ENCODE measurements at places on chromosomes 7 and 10.

DNA sequence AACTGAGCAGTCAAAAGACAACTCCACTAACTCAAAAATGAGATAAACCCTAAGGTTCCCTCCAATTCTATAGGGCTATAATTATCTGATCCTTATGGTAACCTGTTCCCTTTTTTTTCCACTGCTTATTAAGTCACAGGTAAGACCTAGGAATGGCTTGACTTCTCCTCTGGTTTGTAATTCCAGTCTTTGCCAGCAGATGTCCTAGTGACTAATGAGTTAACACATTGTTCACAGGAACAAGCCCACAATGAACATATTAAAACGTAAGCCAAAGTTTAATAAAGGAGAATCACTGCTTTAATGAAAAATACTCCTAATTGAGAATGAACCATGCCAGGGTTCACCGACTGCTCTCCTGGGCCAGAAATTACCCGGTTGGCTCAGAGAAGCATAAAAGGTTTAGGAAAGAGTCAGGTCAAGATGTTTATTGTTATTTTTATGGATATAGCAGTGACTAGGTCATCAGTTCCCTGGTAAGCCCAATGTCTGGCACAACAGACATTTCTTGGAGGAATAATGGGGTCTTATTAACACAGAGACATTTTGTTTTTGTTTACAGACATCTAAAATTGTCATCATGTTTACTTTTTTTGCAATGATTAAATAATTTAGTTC is 120.1 kb downstream of the ELAPOR2 start:
- DNase-seq: no peak

- DNase-seq: no peak
Measured at GRCh38 chr10:128001849-128002248, 94.9 kb downstream of the PTPRE start.

- no peak for DNase-seq
Measured at GRCh38 chr7:117090791-117091190, 137.5 kb downstream of the ST7 start.

DNA sequence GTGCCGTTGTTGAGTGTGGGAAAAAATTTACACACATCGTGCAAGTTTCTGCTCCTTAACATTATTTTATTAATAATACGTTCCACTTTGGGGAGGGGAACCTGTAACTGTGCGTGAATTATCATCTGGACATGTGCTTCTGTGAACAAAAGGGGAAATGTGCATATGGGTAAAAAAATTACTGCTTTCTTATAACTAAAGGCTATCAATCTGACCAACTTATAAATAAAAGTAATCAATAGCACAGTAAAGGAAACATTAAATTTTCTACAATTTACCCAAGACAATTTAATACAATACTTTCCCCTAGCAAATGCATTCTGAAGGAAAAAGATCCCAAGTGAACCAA is 4.5 kb downstream of the TWIST1 start:
- DNase-seq: no peak

GRCh38 chr7:43758822-43759683 is 573 bp downstream of the BLVRA start:
- DNase-seq: peak; percentile 20

DNA sequence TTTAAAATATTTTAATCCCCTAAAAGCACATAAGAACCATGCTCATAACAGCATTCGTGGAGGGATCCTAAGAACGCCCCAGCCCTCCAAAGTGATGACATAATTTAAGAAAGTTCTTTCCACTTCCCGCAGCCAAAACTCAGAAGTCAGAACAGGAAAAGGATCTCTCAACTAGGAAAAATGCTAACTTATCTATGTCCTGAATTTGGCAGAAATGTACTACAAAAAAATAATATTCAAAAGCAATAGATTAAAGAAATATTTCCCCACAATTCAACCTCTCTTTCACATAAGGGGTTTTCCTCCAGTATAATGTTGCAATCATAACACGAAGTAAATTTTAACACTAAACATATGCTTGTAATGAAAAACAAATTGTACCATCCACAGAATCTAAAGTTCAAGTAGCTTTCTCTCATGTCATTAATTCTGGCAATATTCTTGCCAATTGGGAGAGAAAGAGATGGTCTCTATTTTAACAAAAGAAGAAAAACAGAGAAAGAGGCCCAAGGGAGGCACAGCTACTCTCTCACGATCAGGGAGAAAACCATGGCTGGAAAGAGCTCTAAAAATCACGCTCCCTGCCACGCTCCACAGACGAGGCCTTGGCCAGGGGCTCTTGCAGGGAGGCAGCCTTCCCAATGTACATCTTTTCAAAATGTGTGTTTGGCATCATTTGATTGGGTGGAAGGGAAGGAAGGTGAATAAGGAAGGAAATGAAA is 22.9 kb downstream of the ASB13 start:
- no peak for DNase-seq

DNA sequence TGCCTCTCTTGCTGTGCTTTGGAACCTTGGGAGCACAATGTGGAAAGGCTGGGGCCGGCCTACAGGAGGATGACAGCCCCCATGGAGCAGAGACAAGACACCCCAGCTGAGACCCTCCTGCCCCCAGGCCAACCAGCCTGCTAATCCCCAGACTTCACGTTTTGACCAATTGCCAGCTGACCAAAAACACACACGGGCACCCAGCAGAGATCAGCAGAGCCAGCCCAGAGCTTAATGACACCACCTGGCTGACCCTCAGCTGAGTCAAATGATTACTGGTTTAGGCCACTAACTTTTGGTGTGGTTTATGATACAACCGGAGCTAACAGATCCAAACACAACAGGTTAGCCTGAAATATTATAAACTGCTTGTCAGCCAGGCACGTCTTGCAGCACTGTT is 111.2 kb upstream of the KIF5B start:
- no peak for DNase-seq

GRCh38 chr7:21367081-21367480 is 60.8 kb upstream of the SP4 start:
- DNase-seq: no peak

GRCh38 chr10:71379118-71379766 is 17.5 kb upstream of the CDH23 start:
- DNase-seq: no peak

- no peak for DNase-seq
Measured at GRCh38 chr7:36521911-36522310, 132.2 kb downstream of the ANLN start.

DNA sequence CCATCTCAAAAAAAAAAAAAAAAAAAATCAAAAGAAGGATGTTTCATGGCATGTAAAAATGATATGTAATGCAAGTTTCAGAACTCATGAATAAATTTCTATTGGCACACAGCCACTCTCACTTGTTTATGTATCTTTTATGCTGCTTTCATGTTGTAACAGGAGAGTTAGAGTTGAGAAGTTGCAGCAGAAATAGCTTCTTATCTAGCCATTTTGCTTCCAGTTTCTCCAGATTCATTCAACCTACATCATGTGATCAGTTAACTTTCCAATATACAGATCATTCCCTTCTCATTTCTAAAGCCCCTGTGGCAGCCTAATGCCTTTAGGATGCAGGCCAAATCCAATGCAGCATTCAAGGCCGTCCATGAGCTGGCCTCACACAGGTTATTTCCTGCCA is 30.4 kb downstream of the ZNF786 start:
- no peak for DNase-seq

- no peak for DNase-seq
Measured at GRCh38 chr7:13577566-13578145, 411.8 kb downstream of the ETV1 start.

DNA sequence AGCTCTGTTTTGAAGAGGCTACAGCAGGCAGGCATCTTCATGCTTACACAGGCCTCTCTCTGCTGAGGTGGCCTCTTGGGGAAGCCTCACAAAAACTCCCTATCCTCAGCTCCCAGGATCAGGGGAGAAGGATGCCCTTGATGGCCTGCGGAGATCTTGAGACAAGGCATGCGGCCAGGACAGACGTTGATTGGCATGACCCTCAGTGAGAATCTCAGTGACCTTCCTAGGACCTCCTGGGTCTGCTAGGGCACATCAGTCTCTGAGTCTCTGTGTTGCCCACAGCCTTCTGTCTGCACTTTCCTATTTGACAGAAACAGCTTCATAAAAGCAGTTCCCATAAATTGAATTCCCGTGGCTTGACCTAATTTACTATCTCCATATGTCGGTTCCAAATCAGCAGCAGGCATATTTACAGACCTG is 1005.8 kb upstream of the C7orf33 start:
- no peak for DNase-seq

GRCh38 chr10:86646532-86646931 is 7.8 kb upstream of the OPN4 start:
- DNase-seq: no peak

GRCh38 chr10:51759896-51760534 is 60.6 kb upstream of the CSTF2T start:
- DNase-seq: no peak

GRCh38 chr7:24384362-24385030 is 100.5 kb downstream of the NPY start:
- no peak for DNase-seq

- DNase-seq: no peak
Measured at GRCh38 chr7:84495128-84495527, 300.5 kb upstream of the SEMA3A start.

DNA sequence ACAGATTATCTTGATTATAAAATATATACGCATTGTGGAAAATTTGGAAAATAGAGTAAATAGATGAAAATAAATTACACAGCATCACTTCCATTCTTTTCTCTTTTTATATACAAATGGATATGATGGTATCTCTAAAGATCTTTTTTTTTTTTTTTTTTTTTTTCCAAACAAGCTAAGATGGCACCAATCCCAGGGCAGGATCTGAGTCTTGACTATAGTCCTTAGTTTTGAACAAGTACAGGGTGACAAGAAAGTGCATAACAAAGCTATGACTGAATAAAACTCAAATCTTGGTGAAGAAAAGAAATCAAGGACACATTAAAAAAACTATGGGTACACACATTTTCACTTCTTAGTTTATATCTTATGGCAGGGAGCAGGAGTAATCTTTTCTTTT is 42.6 kb upstream of the FAM133B start:
- DNase-seq: no peak

- peak; percentile 52 for DNase-seq
Measured at GRCh38 chr7:105656922-105657521, 75.7 kb upstream of the EFCAB10 start.

- no peak for DNase-seq
Measured at GRCh38 chr7:138126928-138127327, 50.7 kb downstream of the AKR1D1 start.

DNA sequence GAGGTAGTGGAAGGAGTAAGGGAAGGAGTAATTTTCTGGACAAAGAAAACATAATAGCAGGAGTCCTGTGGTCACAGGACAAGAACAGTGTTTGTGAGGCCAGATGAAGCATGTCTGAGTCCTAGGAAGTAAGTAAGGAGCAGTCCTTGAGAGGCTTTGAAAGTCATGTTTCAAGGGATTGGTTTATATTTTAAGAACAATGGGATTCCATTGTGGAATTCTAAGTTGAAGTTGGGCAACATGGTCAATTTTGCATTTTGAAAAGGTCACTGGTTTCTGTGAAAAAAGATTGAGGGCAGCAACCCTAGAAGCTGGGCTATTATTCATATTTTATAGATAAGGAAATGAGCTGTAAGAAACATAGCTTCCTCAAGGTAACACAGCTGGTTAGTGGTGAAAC is 10.8 kb upstream of the SLC25A28 start:
- no peak for DNase-seq

GRCh38 chr7:94350734-94351133 is 44.0 kb upstream of the COL1A2 start:
- DNase-seq: no peak

DNA sequence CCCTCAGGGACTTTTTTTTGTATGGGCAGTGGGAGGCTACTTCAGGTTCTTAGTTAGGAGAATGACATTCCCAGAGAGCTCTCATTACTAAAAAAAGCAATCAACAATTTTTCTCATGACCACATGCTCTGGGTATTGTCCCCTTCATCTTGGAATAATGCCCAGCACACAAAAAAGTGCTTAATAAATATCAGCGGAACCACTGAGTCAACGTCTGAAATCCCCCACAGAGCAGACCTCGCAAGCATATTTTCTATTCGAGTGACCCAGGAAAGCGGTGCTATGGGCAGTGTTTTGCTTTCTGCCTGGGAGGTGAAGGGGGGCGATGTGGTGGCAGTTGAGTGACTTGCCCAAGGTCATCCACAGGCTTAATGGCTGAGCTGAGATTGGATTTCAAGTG is 493.4 kb upstream of the ZMIZ1 start:
- DNase-seq: no peak

GRCh38 chr7:77858278-77858677 is 59.7 kb downstream of the PHTF2 start:
- no peak for DNase-seq

DNA sequence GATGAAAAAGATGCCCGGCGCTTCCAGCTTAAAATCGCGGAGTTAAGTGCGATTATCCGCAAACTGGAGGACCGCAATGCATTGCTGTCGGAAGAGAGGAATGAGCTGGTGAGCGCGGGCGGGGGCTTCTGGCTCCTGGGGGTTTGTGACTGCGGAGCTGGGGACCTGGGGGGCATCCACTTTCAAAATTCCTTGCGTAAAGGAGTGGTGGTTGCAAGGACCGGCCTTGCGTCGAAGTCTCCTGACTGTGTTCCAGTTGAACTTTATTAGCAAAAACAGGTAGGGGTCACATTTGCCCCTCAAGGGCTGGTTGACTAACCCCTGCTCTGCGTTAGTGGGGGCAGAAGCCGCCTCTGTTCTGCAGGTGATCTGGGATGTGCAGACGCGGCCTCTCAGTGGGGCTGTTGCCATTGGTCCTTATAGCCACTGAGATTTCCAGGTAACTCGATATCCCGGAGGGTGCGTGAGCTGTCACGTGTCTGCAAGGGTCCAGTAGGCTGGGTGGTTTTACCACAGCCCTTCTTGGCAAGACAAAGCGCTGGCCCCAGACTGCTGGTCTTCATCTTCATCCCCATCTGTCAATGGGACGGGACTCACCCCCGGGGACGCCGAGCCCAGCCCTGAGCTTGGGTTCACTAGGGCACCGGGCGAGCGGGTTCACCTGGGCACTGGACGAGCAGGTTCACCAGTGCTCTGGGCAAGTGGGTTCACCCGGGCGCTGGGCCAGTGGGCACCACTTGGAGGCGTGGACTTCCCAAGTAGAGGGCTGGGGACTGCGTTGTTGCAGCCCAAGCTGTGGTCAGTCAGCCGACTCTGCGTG is 51.5 kb upstream of the DPYSL4 start:
- DNase-seq: no peak

GRCh38 chr7:136130511-136131303 is 153.5 kb upstream of the MTPN start:
- DNase-seq: no peak

GRCh38 chr10:70038923-70039322 is 13.7 kb upstream of the MACROH2A2 start:
- DNase-seq: no peak

DNA sequence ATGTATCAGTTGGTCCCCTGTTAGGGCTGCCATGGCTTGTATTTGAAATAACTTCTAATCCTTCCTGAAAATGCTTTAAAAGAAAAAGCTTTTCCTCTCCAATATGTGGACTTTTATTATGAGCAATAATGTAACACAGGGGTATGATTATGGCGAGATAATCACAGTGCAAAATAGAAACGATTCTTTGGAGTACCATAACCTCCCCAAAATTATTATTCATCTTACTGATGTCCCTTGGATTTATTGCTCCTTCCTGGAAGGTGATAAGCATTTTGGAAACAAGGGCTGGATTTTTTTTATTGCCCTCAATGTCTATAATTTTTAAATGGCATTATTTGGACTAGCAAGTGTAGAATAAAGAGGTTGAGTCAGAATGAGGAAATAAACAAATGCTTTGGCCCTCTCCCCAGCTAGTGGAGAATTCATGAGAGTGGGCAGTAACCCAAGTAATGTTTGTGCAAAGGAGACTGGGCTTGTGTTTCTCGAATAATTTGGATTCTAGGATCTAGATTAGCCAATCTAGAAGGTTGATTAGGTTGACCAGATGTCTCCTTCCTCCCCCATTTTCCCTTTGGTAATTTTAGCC is 403.9 kb upstream of the CELF2 start:
- no peak for DNase-seq

- DNase-seq: no peak
Measured at GRCh38 chr7:136470179-136470578, 398.3 kb upstream of the CHRM2 start.
